ENCODE measurements at places on chromosomes 12 and 14.

DNA sequence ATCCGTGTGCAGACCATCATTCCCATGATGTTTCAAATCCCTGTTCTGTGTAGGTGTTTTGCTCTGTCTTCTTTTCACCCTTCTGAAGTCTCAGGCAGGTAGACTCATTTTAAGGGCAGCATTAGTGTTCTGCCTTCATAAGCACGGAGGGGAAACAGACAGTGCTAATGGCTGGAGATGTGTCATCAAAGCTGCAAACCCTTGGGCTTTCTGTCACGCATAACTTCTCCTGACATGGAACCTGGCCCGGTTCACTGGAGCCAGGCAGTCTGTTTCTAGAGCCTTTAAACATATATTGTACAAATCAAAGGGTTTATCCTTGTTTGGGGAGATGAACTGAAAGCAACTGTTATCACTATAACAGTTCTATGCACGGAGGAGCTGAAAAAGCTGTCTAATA, 141.4 kb downstream of the TMEM132D start:
- H3K4me1 ChIP-seq, result no peaks in the 10 kb centered on the region
- no peaks in the 10 kb centered on the region for H3K27me3 ChIP-seq
- no peak overlapping the region for H3K27ac ChIP-seq
- no peak for DNase-seq
- no peaks in the 10 kb centered on the region for H3K36me3 ChIP-seq
- no peak overlapping the region for H3K4me3 ChIP-seq

GRCh38 chr14:74973003-74973653, 17.7 kb upstream of the PGF start:
- no peak overlapping the region for H3K27ac ChIP-seq
- no peaks in the 10 kb centered on the region for H3K4me1 ChIP-seq
- no peak for DNase-seq
- no peaks in the 10 kb centered on the region for H3K27me3 ChIP-seq
- no peak overlapping the region for H3K4me3 ChIP-seq

DNA sequence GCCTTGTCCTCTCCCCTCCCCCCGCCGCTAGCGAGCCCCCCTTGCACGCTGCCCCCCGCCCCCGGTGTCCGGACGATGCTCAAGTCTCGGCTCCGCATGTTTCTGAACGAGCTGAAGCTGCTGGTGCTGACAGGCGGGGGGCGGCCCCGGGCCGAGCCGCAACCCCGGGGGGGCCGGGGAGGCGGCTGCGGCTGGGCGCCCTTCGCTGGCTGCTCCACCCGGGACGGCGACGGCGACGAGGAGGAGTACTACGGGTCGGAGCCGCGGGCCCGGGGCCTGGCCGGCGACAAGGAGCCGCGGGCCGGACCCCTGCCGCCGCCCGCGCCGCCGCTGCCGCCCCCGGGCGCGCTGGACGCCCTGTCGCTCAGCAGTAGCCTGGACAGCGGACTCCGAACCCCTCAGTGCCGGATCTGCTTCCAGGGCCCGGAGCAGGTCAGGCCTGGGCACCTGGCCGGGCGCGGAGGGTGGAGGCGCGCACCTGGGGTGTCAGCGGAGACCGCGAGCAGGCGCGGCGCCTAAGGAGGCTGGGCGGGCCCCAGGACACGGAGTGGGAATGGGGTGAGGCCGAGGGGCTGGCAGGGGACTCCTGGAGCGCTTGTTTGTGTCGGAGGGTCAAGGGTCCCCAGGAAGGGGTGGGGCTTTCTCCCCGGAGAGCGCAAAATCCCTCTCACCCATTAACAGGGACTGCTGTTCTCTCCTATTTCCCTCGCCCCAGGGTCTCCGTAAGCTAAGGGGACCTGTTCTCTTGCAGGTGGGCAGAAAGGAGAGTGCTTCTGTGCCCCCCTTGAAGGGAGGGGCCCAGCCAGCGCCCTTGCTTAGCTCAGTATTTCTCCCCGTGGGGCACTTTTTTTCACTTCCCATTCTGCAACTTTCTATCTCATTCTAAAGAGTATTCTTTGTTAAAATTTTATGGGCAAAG, 810 bp downstream of the MARCHF9 start:
- no peaks in the 10 kb centered on the region for H3K27me3 ChIP-seq
- DNase-seq, result no peak
- peaks cover 49% of the 10 kb centered on the region for H3K4me1 ChIP-seq
- peak overlapping the region; percentile 73 for H3K4me3 ChIP-seq
- peak overlapping the region; percentile 92 for H3K27ac ChIP-seq

DNA sequence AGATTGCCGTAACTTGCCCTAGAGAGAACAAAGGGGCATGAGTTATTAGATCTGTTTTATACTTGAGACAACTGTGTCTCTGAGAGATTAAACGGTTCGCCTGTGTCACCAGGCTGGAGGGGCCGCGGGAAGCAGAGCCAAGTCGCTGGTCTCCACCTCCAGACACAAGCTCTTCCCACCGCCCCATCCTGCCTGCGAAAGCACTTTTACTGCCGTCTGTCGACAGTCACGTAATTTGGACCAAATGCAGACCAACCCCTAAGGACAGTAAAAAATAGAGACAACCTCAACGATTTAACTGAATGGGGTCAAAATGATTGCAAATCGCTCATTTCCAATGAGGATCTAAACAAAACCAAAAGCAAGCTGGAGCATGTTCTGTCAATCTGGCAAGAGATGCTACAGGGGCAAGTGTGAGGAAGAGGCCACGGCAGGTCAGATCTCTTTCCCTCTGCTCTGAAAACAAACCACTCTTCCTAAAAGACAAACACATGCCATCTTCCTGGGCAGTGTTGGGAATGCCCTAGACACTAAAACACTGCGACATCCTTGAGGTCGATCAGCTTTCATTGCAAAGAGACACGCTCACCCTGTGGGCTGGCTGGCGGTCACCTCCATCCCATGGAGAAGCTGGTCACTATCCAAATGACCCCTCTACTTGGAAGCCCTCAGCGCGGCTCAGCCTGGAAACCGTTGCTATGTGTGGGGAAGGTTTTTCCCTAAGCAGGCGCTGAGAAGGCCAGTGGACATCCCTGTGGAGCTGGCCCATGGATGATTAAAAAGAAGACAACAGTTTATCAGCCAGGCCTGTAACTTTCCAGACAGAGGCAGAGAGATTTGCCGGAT, 17.1 kb downstream of the GSC start:
- H3K36me3 ChIP-seq, result no peaks in the 10 kb centered on the region
- H3K4me1 ChIP-seq, result no peaks in the 10 kb centered on the region
- no peak for DNase-seq
- no peak overlapping the region for H3K4me3 ChIP-seq

DNA sequence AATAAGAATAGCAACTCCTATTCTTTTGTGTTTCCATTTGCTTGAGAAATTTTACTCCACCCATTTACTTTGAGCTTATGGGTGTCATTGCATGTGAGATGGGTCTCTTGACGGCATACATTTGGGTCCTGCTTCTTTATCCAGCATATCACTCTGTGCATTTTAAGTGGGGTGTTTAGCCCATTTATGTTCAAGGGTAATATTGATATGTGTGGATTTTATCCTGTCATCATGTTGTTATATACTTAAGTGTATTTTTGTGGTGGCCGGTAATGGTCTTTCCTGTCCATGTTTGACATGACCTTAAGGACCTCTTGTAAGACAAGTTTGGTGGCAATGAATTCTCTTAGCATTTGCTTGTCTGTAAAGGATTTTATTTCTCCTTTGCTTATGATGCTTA, 100.1 kb downstream of the ATP23 start:
- no peaks in the 10 kb centered on the region for H3K4me1 ChIP-seq
- H3K27me3 ChIP-seq, result peaks cover 2% of the 10 kb centered on the region
- H3K4me3 ChIP-seq, result no peak overlapping the region
- no peak for DNase-seq
- H3K36me3 ChIP-seq, result no peaks in the 10 kb centered on the region

DNA sequence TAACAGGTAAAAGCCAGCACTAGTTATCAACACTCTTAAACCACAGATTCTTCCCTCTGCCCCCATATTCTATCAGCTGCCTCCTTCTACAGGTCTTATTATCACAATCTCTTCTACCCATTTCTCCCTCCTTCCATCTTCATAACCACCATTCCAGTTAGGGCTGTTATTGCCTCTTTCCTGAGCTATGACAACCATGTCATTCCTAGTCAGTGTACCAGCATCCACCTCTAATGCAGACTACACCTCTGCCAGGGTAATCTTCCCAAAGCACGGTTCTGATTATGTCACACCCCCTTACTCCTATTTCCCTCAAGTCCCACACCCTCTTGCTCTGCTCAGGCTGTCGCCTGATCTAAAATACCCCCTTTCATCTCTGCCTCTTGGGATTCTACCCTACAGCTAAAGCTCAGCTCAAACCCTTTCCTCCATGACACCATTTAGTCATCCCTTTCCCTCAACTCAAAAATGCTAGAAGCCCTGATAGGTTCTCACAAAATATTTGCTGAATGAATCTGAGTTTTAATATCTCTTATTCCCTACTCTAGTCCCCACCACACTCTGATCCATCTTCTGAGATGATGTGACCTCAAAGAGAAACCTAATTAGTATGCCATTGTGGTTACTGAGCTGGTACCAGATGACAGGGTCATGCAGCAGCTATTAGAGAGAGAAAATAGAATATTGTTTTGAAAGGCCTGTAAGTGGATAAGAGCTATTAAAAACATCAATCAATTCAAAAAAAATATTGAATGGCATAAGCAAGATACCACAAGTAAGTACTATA, 11.7 kb downstream of the RACGAP1 start:
- H3K4me3 ChIP-seq, result peak overlapping the region; percentile 43
- DNase-seq, result peak; percentile 22
- no peaks in the 10 kb centered on the region for H3K36me3 ChIP-seq
- peaks cover 14% of the 10 kb centered on the region for H3K4me1 ChIP-seq
- H3K27ac ChIP-seq, result peak overlapping the region; percentile 42
- H3K27me3 ChIP-seq, result no peaks in the 10 kb centered on the region

DNA sequence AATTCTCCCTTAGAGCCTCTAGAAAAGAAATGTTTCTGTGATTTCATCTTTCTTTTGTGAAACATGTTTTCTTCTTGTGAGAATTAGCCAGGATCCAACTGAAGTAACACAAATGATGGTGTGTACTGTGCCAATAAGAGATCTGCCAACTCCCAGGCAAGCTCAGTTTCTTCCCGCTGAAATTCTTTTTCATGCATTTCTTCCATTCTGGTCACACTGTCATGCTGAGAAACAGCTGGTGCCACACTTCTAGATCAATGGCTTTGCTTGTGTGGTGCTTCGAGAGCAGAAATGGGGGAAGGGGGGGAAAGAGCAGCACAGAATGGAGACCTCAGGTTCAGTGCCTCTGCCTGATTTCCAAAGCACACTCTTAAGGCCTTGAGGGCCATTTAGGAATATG, 41.4 kb upstream of the FGF6 start:
- no peaks in the 10 kb centered on the region for H3K27me3 ChIP-seq
- H3K4me1 ChIP-seq, result no peaks in the 10 kb centered on the region
- H3K27ac ChIP-seq, result no peak overlapping the region
- H3K4me3 ChIP-seq, result no peak overlapping the region
- peaks cover 33% of the 10 kb centered on the region for H3K36me3 ChIP-seq

- H3K27ac ChIP-seq, result peak overlapping the region; percentile 95
- H3K4me3 ChIP-seq, result peak overlapping the region; percentile 61
- no peaks in the 10 kb centered on the region for H3K36me3 ChIP-seq
- no peaks in the 10 kb centered on the region for H3K27me3 ChIP-seq
- peaks cover 26% of the 10 kb centered on the region for H3K4me1 ChIP-seq
Measured at GRCh38 chr12:9646794-9647781, 22.4 kb upstream of the CLEC2D start.

- H3K27ac ChIP-seq, result no peak overlapping the region
- DNase-seq, result no peak
- H3K4me3 ChIP-seq, result no peak overlapping the region
- no peaks in the 10 kb centered on the region for H3K4me1 ChIP-seq
- H3K36me3 ChIP-seq, result no peaks in the 10 kb centered on the region
- H3K27me3 ChIP-seq, result peaks cover 6% of the 10 kb centered on the region
Measured at GRCh38 chr12:65721541-65722190, 102.6 kb upstream of the HMGA2 start.

DNA sequence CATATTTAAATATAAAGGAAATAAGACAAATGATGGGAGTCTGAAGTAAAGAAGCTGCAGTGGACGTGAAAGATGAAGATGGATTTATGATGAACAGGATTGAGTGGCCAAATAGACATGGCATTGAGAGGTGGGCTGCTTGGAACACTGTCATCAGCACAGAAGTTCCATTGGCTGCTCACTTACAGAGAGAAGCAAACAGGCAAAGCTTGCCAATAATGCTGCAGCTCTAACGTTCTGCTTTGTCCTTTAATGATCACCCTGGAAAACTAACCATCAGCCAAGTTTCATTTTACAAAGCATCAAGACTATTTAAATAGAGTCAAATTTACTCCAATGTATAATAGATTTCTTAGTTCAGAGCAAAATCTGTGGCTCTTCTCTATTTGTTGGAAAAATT, 721.4 kb downstream of the TMTC2 start:
- no peak for DNase-seq
- no peaks in the 10 kb centered on the region for H3K36me3 ChIP-seq
- H3K27ac ChIP-seq, result no peak overlapping the region
- no peak overlapping the region for H3K4me3 ChIP-seq
- H3K27me3 ChIP-seq, result no peaks in the 10 kb centered on the region
- no peaks in the 10 kb centered on the region for H3K4me1 ChIP-seq

GRCh38 chr14:43525658-43526057, 981.4 kb downstream of the FSCB start:
- no peak overlapping the region for H3K4me3 ChIP-seq
- H3K27me3 ChIP-seq, result no peaks in the 10 kb centered on the region
- DNase-seq, result no peak
- no peak overlapping the region for H3K27ac ChIP-seq
- no peaks in the 10 kb centered on the region for H3K36me3 ChIP-seq
- no peaks in the 10 kb centered on the region for H3K4me1 ChIP-seq

DNA sequence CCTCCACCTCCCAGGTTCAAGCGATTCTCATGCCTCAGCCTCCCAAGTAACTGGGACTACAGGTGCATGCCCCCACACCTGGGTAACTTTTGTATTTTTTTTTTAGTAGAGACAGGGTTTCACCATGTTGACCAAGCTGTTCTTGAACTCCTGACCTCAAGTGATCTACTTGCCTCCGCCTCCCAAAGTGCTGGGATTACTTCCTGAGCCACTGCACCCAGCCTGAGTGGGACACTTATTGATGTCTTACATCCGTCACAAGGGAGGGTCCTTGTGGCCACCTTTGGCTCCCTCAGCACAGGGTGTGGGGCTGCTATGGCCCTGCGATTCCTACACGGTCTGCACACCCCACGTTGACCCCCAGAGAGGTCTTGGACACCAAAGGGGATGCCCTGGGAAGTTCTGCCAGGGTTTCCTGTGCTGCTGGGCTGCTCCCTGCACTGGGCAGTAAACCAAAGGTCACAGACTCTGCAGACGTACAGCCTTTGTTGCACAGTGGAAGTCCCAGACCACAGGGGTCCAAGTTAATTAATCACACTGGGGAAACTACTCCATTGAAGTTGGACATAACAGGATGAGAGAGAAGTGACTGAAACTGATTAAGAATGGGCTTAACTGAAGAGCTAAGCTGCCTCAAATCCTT, 95.7 kb downstream of the SAMD4A start:
- H3K4me3 ChIP-seq, result no peak overlapping the region
- DNase-seq, result no peak
- no peak overlapping the region for H3K27ac ChIP-seq
- H3K36me3 ChIP-seq, result no peaks in the 10 kb centered on the region
- H3K4me1 ChIP-seq, result no peaks in the 10 kb centered on the region

DNA sequence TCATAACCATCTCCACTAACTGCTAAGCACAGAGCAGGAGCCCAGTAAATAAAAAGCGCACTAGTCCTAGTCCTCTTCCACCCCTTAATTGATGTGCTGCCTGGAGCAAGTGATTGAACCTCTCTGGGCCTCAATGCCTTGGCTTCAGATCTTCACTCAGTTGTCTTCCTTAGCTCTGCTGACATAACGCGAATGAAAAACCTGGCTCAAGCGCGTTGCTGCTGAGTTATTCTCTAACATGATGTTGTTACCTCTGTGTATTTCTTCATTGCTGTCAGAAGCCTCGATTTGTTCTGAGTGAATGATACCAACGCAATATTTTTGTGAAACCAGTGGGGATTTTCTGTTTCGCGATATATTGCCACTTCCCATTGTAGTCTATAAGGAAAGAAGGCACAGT, 185.1 kb upstream of the CCND2 start:
- H3K4me3 ChIP-seq, result no peak overlapping the region
- no peaks in the 10 kb centered on the region for H3K36me3 ChIP-seq
- H3K4me1 ChIP-seq, result no peaks in the 10 kb centered on the region

Data from CD4-positive, CD25-positive, alpha-beta regulatory T cell (primary cell).